ENCODE measurements at places on chromosomes 16 and 17.

GRCh38 chr17:60464343-60464742 lies 42.1 kb downstream of the CHCT1 start:
- DNase-seq = no peak

GRCh38 chr16:53680756-53681155 lies 22.9 kb downstream of the RPGRIP1L start:
- no peak for DNase-seq

- DNase-seq = no peak
Measured at GRCh38 chr17:1800712-1801111, 29.0 kb downstream of the SMYD4 start.

- DNase-seq = peak; percentile 34
Measured at GRCh38 chr17:50560931-50561745, 623 bp downstream of the CACNA1G start.

- no peak for DNase-seq
Measured at GRCh38 chr17:41015454-41015853, 6.5 kb upstream of the KRTAP3-1 start.

- no peak for DNase-seq
Measured at GRCh38 chr16:9092978-9093344, 1.5 kb downstream of the HAPSTR1 start.

DNA sequence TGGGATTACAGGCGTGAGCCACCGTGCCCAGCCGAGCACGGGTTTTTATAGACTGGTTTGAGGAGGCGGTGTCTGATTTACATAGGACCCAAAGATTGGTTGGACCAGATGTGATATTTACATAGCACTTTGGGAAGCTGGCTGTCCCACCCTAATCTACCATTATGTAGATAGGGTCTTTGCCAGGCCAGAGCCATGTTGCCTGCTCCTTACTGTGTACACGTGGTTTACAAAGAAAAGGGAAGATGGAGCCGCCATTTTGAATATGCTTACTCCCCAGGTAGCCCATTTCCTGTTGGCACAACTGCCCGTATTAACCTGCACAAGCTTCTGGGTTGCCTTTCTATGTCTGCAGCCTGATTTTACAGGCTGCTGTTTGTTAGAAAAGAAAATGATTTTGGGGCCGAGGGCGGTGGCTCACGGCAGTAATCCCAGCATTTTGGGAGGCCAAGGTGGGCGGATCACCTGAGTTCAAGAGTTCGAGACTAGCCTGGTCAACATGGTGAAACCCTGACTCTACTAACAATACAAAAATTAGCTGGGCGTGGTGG lies 89.9 kb upstream of the EEF2KMT start:
- no peak for DNase-seq

DNA sequence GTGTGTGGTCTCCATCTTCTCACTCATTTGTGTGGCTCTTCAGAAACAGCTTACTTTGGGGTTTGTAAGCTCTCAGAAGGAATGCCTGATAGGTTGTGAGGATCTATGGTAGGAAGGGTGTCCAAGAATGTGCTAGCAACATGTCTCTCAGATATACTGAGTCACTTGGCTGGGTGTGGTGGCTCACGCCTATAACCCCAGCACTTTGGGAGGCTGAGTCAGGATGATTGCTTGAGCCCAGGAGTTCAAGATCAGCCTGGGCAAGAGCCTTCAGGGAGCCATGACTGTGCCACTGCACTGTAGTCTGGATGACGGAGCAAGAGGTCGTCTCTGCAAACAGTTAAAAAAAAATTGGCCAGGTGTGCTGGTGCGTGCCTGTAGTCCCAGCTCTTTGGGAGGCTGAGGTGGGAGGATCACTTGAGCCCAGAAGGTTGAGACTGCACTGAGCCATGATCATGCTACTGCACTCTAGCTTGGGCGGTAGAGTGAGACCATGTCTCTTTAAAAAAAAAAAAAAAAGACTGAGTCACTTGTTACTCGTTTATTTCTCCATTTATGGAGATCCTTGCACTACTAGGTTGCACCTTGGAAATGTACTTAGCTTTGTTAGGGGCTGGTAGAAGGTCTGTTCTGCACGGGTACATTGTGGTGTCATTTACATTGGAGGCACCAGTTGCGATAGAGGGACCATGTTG lies 232.0 kb downstream of the SNX29 start:
- DNase-seq = no peak

GRCh38 chr16:17166095-17166494 lies 304.7 kb downstream of the XYLT1 start:
- no peak for DNase-seq
